ENCODE measurements at places on chromosomes 12 and 14.

- DNase-seq = no peak
These were observed 44.5 kb upstream of the SYT10 start for GRCh38 chr12:33484161-33484560.

DNA sequence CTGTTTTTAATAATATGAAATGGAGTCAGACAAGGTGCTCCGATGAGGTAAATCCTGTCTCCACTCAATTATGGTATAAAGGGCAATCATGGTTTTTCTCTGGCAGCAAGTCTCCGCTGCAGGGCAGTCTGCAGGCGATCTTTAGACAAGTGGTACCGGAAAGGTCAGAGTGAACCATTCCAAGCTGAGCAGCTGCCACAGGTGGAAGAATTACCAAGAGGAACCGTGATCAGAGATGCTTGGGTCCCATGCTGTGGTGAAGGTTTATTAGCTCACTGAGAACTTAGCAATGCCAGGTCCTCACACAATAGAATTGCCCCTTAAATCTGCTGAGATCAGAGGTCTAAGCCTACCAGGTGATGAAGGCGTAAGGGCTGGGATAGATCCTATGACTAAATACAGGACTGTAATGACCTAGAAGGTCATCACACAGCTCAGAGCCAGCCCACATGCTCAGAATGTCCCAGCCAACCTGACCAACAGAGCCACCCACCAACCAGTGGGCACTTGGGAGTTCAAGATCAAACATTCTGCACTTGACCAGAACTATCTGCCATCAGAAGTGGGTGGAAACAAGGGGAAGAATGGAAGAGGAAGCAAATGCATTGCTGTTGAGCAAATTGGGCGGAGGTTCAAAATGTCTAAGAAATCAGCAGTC lies 175.2 kb upstream of the BCL2L14 start:
- no peak for DNase-seq

DNA sequence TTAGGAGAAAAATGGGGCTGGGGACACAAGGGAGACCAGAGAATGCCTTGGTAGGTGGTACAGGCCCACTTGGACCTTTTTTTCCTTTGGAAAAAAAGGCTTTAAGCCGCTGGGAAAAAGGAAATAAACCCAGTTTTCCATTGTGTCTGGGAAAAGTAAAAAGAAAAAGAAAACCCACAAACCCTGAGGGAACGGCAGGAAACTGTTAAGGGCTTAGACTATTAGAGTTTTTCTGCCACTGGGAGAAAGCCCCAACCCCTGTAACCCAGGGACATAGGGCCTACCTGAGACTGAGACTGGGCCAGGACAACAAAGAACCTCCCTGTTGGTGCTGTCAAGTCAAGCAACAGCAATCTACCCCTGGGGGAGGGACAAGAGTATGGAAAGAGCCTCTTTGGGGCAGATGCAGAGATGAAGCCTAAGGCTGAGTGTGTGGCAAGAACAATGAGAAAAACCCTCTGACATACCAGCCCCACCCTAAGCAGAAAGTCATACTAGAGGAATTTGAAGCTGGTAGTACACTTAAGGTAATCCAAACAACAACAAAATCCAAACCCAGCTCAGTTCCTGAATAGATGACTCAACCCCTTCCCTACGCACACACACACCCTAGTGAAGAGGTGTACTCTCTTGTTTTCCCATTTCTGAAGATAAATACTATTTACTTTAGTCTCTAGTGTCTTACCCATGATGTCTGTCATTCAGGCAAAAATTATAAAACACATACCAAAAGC lies 22.8 kb downstream of the ATF1 start:
- no peak for DNase-seq

GRCh38 chr14:23401291-23401690 lies 6.8 kb downstream of the MYH6 start:
- DNase-seq = no peak

GRCh38 chr14:97280526-97280925 lies 483.3 kb downstream of the VRK1 start:
- DNase-seq = no peak

DNA sequence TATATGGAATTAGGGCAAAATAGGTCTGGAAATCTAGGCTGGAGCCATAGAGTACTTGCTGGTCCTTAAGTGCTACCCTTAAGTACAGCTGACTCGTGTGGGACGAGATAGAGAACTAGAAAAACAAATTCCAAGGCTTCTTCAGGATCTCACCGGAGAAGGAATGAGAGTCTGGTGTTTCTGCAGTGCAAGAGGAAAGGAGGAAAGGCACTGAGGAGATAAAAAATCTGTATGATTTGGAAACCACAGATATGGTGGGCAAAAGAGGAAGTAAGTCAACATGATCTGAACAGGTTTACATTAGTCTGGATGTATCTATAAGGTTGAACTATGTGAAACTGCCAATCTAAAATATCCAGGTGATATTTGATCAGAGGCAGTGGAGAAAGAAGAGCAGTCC lies 134.4 kb upstream of the SOX5 start:
- DNase-seq = no peak

GRCh38 chr14:100587086-100587762 lies at the start of gene BEGAIN:
BEGAIN (minus strand) TSS chr14:100587417; CDS start chr14:100587290, 127 bp downstream.
- DNase-seq = no peak

GRCh38 chr12:19739195-19739776 lies 300.0 kb downstream of the AEBP2 start:
- no peak for DNase-seq

DNA sequence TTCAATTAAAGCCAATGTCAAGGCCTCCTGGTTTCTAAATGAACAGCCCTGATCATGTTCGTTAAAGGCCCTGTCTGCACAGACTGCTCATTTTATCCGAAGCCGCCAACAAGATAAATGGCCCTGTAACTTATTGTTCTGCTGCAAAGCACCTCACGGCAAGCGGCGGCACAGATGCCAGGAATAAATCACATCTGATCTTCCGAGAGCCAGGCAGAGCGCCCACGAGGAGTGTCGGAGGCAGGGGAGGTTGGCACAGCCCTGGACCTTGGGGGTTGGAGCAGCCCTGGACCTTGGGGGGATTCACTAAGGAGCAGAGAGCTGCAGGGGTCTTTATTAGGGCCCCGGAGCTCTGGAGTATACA lies 110.5 kb downstream of the SCARB1 start:
- no peak for DNase-seq

GRCh38 chr12:130813436-130813835 lies 25.6 kb downstream of the STX2 start:
- DNase-seq = no peak

- no peak for DNase-seq
These were observed 22.2 kb downstream of the PPP1CC start for GRCh38 chr12:110720516-110720915.

DNA sequence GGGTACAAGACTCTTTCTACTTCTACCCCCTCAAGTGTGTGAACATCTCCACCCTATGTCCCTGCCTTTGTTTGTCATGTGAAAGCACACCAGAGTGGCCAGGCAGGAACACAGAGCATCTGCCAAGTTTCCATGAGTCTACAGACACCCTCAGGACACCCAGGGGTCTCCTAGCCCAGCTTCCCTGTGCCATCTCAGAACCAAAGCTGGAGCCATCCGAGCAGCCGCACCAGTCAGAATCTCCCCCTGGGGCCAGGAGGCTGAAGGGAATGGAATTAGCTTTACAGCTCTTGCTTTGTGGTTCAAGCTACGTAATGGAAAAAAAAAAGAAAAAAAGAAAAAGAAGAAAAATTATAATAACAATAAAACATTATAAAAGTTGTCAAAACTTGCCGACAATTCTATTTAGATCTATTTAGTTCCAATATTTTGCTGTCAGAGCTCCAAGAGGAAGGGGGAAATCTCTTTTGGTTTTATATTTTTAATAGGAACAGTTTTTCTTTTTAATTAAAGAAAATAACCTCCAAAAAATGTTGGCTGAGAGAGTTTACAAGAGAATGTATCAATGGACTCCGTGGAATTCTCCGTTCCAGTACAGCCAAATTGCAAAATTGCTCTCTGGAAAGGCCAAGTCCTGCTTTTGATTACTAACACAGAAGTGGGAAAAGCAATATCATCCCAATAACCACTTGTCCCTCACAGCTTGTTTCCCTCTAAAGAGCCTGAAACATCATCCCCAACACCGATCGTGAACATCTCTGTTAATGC lies 37.1 kb downstream of the TBX5 start:
- no peak for DNase-seq

DNA sequence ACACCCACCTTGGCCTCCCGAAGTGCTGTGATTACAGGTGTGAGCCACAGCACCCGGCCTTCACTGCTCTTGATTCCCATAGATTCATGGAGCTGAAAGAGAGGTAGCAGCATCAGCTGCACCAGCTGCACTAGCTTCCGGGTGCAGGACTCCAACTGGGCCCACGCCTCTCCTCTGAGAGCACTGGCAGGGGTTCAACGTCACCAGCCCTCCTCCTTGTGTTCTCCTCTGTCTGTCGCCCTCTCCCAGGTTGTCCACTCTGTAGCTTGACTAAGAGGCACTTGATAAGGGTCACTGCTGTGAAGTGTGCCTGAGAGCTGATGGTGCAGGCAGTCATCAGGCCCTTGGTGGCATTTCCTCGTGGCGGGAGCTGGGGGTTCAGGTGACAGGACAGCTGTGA lies 28.3 kb downstream of the MLXIP start:
- no peak for DNase-seq

- peak; percentile 66 for DNase-seq
These were observed at the start of gene EVL for GRCh38 chr14:100065111-100065871. EVL (plus strand) TSS chr14:100065422; CDS start chr14:100065501, 79 bp downstream.

- DNase-seq = no peak
These were observed 24.9 kb upstream of the ZDHHC17 start for GRCh38 chr12:76738824-76739579.

GRCh38 chr12:6538420-6539313 lies 4.3 kb downstream of the GAPDH start:
- DNase-seq = no peak

- DNase-seq = no peak
These were observed 281.1 kb downstream of the ERC1 start for GRCh38 chr12:1272142-1272541.
